ENCODE measurements at places on chromosomes 2 and 18.
A peak's percentile ranks its signal among the peaks of the same experiment; 100 is the strongest.

GRCh38 chr18:24766376-24766775 lies 305.9 kb downstream of the HRH4 start:
- DNase-seq: no peak

DNA sequence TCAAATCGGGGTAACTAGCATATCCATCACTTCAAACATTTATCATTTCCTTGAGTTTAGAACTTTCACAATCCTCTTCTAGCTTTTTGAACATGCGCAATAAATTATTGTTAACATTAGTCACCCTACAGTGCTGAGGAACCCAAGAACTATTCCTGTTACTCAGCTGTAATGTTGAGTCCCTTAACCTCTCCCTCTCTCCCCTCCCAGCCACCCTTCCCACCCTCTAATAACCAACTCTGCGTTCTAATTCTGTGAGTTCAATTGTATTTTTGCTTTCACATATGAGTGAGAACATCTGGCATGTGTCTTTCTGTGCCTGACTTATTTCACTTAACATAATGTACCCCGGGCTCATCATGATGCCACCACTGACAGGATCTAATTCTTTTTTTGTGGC lies 78.6 kb upstream of the RANBP2 start:
- DNase-seq: no peak

DNA sequence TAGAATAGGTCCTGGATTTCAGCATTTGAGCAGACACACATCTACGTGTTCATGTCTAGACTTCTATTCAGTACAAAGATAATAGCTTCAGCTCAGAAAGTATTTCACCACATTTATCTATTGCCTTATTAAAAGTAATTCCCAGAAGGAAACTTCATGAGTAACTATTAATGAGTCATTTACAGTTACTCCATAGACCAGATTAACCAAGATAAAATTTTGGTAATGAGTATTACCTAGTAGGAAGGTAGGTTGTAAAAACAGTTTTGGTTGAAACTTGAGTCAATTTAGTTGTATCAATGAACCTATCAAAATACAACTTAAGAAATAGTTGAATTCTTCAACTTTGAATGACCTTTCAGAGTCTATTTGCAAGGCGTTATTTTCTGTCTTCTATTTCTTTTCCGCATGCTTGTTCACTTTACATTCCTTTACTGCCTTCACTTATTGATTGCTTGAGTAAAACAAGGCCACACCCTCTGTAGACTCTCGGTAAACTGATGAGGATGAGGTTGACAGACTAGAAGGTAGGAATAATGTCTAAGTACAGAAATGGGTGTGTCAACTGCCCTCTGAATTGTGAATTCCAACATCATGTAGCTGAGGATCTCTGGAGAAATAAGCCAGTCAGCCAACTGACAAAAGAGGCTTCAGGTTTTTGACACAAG lies 1165.6 kb upstream of the ZEB2 start:
- no peak for DNase-seq

DNA sequence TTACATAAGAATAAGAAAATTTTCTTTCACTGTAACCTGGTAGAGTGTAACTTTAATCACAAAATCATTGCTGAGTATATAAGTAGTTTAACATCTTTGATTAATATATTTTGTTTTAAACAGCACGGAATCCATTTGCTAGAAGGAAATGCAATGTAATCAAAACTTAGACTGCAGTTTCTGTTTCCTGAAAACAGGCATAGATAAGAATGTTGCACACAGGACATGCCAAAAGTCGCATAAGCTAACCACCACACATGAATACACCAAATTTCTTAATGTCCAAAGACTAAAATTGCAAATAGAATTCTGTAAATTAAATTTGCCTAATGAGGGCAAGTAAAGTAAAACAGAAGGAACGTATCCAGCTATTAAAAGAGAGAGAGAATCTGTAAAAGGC lies 51.0 kb upstream of the SERPINB2 start:
- no peak for DNase-seq

DNA sequence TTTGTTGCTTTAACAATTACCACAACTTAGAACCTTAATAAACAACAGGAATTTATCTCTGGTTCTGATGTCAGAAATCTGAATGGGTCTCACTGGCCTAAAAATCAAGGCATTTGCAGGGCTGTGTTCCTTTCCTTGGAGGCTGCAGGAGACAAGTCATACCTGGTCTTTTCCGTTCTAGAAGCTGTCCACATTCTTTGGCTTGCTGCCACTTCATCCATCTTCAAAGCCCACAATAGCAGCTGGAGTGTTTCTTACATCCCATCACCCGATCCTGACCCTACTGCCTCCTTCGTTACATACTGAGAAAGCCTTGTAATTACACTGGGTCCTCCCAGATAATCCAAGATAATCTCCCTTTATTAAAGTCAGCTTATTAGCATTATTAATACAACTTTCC lies 18.1 kb downstream of the NETO1 start:
- no peak for DNase-seq

- DNase-seq: peak; percentile 36
These were observed 107.1 kb upstream of the STK17B start for GRCh38 chr2:196278491-196278911.

DNA sequence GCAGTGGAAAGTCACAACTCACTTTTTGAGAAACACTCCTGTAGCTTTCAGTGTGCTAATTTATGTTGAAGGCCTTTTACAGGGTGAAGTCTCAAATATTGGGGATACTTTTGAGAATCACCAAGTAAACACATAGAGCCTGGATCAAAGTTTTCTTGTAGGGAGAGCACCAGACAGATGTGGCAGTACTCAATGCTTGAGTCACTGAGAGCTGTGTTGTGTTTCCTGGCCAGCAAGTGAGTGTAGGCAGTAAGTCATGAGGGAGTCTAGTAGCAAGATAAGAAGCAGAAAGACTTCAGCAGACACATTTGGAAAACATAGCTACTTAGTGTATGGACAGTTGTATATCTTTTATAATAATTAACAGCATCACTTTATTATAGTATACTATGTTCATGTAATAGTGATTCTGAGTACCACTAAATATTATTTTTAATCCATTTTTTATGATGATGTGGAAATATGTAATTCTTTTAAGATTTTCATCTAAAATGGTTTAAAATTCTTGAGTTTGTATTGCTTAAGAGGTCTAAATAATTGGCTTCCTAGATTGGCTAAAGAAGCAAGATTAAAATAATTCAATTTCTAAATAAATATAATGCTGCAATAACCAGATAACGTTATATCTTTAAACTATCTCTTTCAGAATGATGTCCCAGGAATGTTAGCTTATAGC lies 12.8 kb downstream of the PSMD1 start:
- DNase-seq: no peak

DNA sequence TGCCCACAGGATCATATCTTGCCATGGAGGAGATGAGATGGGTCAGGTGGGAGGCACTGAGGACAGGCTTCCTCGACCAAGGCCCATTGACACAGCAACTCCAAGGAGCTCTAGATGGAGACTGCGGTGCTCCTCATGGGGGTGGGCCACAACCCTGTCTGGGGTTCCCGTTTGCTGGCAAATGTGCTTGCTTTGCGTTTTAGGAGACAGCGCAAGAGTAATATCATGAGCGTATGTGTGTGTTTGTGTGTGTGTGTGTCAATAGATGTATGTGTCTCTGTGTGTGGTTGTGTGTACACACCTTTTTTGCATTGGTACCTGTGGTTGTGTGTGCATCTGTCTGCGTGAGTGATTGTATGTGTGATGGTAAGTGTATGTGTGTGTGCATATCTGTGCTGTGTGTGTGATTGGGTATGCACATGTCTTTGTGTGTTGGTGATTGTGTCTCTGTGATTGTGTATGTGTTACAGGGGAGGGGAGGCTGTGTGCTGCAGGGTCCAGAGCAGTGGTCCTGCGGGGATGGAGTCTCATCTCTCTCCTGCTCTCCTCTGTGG lies 4.4 kb downstream of the FBLN7 start:
- DNase-seq: no peak

DNA sequence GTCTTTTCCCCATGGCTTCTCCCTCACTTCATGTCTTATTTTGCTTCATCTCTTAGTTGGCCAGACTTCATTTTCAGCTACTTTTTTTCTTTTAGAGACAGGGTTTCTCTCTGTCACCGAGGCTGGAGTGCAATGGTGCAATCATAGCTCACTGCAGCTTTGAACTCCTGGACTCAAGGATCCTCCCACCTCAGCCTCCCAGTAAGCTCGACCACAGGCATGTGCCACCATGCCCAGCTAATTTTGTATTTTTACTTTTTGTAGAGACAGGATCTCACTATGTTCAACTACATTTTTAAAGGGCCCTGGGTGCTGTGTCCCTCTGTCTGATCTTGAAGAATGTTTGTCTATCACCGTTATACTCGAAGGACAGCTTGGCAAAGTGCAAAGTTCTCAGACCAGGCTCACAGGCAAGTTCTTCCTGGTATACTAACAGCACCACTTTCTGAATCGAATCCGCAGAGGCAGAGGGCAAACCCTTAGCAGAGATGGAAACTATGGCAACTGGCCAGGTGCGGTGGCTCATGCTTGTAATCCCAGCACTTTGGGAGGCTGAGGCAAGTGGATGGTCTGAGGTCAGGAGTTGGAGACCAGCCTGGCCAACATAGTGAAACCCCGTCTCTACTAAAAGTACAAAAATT lies 60.9 kb downstream of the SOWAHC start:
- no peak for DNase-seq

DNA sequence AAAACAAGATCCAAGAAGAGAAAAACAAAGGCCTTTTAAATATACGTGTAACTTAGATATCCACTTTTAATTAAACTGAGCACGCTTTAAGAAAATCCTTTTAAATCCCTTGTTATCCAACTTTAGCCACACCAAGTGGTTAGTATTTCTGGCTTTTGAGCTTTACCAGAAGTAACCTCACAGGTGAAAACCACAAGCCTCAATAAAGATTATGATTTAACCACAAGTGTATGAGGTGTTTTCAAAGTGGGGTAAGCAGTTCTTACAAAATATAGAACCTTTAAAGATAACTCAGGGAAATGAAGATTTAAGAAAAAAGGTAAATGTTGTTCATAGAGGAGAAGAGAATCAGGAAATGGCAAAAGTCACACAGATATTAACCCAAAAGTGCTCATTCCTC lies 58.4 kb upstream of the CDCA7 start:
- DNase-seq: no peak

DNA sequence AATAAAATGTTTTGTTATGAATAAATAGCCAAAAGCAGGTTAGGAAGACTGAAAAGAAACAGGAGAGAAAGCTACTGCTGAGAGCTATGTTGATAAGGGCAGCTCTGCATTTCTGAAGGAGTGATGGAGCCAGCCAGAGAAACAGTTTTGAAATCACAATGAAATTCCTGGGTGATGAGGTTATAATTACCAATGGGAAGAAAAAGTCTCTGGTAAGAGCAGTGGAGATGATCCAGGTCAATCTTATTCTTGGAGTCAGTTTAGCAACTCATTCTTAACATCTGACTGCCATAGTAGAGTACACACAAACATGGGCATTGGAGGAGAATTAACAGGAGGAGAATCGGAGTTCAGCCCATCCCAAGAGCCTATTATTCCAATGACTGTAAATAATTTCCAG lies 2.4 kb downstream of the ALKAL2 start:
- DNase-seq: no peak

DNA sequence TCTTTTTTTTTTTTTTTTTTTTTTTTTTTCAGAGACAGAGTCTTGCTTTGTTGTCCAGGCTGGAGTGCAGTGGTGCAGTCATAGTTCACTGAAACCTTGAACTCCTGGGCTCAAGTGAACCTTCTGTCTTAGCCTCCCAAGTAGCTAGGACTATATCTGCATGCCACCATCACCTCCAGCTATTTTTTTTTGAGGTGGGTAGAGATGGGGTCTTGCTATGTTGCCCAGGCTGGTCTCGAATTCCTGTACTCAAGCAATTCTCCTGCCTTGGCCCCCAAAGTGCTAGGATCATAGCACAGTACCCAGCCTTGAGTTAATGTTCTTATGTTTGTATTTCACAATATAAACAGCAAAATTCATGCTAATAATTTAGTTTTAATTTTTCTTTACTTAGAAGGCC lies 62.9 kb upstream of the IGFBP2 start:
- no peak for DNase-seq

DNA sequence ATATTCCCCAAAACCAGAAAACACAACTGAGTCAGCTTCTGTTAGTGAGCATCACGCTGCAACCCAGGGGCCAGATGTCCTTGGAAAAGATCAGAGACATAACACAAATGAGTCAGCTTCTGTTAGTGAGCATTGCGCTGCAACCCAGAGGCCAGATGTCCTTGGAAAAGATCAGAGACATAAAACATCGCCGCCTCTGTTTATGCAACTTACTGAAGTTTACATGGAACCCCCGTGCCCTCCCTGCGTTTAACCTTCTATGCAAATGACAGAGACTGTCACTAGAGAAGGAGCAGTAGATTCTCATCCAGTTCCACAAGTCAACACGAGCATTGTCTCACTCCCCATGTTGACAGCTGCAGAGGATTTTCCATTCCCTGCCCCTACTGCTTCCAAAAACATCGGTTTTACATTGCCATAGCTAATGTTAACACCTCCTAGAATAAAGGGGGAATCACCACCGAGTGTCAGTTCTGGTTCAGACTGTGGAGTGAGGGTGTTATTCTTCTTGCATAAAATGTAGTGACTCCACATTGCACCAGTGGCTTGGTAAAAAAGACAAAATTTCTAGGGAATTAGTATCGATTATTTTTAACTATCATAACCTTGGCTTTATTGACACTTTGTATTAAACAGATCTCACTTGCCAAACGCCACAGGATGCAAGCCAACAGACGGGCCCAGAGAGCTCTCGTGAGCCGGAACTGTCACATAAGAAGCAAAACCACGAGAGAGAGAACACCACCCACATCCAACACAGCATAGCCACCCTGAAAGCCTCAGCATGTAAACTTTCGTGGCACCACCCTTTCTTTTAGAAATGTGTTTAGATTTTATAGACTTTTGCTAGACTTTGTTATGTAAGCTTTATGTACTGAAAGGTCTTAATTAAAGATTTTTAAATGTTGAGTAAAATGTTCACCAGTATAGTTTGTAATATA lies 87.7 kb downstream of the SH3YL1 start:
- DNase-seq: peak; percentile 42

DNA sequence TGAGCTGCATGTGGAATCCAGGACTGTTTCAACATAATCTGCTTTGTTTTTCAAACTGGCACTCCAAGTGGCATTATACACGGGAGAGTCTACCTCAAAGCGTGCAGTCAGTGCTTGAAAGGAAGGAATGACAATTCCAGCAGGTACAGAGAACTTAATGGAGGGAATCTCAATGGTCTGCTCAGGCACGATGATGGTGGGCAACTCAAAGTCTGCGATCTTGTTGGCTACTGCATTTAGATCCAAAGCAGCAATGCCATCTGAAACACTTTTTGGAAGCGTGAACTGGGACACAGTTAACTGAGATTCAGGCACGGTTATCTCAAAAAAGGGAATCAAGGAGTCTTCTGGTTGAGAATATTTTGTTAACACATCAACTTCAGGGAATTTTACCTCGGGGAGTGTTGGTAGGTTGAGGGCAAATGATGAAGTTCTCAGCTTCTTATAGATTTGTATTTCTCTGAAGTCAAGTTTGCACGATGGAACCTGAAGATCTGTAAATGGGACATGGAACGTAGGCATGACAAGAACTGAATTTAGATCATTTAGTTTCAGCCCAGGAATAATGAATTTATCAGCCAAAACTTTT lies 38.7 kb downstream of the APOB start:
- no peak for DNase-seq

GRCh38 chr2:37052600-37053332 lies 31.4 kb downstream of the HEATR5B start:
- no peak for DNase-seq
